Posterior cingulate gyrus (tissue), 11 donors: ENCODE measurements at places on chromosomes 4 and X.
A peak's percentile ranks its signal among the peaks of the same experiment; 100 is the strongest.

- DNase-seq = peak; percentile 21
Observed at GRCh38 chr4:159016593-159017024, 86.3 kb upstream of the RAPGEF2 start.

GRCh38 chrX:140250391-140250790 lies 254.5 kb downstream of the SOX3 start:
- DNase-seq = peak; percentile 59

- DNase-seq = no peak
Observed at GRCh38 chr4:37516057-37516775, 170.0 kb downstream of the RELL1 start.

DNA sequence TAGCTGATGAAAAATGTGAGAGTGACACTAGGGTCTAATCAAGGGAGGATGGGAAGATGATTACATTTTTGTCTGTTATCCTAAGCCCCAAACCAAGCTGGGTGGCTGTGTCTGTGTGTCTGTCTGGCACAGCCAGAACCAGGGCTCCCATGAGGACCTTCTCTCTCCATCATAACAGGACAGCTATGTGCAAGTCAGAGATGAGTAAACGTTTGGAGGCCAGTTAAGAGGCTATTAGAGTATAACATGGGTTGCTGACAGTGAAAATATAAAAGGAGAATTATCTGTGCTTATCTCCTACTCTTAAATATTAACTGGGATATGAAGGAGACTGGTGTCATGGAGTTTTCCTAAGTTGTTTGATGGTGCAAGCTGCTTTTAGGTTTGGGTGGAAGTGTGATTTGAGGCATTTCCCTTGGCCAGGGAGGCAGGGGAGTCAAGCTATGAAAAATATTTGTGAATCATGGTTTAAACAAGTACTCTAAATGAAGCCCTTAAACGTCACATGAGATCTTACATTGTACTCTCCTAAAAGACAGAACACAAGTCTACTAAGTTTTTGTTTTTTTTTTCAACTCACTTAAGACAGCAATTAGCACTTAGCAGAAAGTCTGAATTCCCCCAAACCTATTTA lies 156.2 kb downstream of the ENOX2 start:
- DNase-seq = no peak

DNA sequence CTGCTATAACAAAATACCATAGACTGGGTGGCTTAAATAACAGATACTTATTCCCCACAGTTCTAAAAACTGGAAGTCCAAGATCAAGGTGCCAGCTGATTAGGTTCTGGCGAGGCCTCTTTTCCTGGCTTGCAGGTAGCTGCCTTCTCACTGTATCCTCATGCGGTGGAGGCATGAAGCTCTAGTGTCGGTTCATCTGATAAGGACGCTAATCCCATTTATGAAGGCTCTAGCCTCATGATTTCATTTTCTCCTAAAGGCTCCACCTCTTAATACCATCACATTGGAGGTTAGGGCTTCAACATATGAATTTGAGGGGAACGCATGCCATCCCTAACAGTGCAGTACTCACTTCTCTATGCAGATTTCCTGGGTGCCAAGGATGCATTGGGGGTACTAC lies 57.9 kb upstream of the STIM2 start:
- no peak for DNase-seq

DNA sequence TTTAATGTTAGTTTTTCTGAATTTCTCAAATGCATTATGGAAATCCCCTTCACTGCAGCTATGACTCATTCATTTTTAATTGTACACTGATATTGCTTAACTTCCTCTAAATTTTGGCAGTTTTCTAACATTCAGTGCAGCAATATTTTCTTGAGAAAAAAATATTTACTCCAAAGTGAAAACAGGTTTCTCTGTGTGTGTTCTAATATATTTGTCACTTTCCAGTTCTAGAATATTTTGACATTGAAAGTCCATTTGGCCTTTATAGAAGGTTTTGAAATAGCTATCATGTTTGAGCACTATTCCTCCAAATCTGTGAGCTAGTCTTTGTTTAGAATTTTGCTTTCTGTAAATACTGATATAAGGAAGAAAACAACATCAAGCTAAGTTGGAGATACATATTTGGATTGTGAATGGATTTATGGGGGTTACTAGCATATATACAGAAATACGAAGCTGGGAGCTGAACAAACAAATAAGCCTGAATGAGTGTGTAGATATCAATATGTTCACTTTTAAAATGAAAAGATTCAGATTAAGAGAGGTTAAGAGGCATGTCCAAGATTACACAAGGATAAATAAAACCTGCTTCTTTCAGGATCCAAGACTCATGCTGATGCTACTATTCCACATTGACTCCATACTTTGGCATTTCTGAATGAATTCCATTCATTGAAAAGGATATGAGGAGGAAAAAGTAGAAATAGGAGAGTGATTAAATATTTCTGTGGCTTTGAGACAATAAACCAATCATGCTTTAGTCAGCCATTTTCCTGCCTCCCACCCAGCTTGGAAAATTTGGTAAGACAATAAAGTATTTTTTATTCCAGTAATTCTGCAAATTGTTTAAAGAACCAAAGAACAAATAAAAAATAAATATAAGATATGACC lies 57.3 kb upstream of the SLIT2 start:
- no peak for DNase-seq

GRCh38 chr4:185395238-185395955 lies at the start of gene LRP2BP:
LRP2BP (minus strand) TSS chr4:185395924; CDS start chr4:185378186, 17,738 bp downstream.
- DNase-seq = no peak

- DNase-seq = peak; percentile 43
Observed at GRCh38 chr4:189124149-189124758, 816.4 kb upstream of the FRG1 start.

DNA sequence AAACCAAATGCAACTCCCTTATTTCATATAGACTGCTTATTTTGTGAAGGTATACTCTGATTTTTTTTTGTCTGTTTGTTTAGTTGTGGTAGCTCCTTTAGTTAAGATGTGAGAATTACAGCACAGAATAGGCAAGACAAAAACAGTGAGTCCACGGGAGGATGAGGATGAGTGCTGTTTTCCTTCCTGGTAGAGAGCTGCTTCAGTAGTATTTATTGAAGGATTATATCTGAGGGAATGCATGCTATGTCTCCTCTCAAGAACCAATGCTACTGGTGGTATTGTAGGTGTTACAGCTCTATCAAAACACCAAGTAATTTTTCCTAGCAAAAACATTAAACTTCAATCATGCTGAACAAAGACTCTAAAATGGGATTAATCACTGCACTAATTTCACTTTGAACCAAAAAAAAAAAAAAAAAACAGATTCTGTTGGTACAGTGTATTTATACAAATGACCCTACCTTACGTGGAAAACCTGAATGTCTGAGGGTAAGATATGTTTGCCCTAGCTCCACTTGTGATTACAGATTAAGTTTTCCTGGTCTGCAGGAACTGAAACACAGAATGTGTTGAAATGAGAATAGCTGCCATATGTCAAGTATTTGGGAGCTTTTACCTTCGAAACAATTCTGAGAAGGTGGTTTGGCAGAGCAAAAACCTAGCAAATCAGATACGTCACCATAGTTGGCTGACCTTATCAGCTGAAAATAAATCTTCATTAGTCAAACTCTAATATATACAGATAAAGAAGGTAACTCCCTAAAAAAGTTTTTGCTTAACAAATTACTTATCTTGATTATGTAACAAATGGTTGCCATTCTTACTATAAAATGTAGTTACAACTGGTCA lies 40.3 kb downstream of the PPP3CA start:
- DNase-seq = no peak

- DNase-seq = no peak
Observed at GRCh38 chr4:78585633-78586032, 34.1 kb downstream of the ANXA3 start.

DNA sequence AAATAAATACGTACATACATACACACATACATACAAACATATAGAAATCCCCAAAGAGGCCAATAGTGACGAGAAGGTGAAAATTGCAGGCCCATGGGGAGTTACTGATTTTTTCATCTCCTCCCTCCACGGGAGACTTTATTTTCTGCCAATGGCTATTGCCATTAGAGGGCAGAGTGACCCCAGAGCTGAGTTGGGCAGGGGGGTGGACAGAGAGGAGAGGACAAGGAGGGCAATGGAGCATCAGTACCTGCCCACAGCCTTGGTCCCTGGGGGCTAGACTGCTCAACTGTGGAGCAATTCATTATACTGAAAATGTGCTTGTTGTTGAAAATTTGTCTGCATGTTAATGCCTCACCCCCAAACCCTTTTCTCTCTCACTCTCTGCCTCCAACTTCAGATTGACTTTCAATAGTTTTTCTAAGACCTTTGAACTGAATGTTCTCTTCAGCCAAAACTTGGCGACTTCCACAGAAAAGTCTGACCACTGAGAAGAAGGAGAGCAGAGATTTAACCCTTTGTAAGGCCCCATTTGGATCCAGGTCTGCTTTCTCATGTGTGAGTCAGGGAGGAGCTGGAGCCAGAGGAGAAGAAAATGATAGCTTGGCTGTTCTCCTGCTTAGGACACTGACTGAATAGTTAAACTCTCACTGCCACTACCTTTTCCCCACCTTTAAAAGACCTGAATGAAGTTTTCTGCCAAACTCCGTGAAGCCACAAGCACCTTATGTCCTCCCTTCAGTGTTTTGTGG lies 180.7 kb downstream of the AR start:
- DNase-seq = no peak

DNA sequence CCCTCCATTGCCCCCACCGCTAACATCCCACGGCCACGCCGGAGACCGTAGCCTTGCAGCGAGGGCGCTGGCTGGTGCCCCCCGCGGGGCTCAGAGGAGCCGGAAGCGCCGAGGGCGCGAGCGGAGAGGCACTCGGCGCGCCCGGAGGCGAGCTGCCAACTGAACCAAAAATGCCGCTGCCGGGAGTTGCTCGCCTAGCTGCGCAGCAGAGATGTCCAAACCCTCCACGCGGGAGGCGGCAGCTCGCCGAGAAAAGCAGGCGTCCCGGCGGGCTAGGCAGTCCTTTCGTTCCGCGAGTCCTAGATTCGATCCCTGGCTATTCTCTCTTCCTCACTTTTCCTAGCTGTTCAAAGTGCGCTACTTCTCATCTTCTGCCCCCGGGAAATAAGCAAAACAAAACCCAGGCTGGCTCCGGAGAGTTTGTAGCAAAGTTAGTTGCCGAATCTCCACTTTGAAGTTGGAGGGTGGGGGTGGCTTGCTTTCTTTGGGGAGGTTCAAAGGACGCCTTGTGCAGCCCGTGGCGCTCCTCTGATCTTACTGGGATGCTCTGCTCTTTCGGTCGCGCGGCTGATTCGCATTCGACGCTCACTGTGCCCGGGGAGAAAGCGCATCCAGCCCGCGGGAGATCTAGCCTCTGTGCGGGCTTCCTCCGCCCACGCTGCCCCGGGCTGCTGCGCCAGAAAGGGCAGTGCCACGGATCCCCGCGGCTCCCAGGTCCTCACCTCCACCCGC lies 723 bp downstream of the NKX6-1 start:
- DNase-seq = no peak

DNA sequence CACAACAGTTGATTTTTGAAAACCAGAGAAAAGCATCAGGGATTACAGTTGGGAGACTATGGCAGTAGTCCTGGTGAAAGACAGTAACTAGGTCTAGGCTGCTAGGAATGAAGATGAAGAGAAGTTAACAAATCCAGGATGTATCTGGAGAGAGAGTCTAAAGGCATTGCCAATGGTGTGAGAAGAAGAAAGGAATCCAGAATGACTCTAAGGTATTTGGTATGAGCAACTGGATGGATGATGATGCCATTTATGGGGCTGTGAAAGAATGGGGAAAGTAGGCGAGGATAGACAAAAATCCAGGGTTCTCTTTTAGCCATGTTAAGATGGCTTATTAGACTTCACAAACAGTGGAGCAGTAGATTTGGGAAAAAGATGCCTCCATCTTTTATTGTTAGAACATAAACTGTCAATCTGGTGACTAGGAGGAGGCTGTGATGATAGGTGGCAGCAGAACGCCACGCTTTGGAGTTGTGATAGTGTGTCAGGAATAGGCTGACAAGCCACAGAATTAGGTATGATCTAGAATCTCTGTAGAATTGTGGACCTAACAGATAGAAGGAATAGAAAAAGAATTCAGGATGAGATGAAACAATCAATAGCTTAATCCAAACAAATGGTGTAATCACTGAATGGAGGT lies 27.3 kb upstream of the JADE1 start:
- peak; percentile 28 for DNase-seq

DNA sequence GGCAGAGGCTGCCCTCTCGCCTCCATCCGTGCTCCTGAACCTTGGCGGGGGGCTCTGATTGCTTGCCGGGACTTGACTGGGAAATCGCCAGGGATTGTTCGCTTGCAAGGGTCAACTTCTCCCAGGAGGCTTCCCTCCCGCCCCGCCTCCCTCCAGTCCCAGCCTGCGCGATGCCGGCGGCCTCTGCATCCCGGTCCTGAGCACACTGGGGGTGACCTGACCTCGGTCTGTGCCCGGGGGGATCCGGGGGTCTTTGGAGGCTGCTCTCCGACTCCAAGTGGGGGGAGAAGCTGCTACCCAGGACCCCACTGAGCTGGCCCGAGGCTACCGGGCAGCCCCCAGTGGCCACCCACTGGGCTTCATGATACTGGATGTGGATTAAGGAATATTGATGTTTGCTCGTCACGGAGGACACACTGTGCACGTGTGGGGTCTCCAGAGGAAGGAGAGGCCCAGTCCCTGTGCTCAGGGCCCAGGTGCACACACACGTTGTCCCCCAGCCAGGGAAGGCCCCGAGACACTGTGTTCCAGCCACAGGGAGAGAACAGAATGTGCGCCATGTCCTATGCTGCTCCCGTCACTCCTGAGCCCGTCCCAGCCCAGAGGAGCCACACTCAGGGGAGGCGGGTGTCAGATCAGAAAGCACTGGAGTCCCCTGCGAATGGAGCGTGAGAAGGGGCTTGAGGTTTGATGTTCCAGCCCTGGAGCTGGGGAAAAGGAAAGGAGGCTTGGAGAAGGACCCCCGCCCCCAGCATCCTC lies 55.9 kb upstream of the NKX1-1 start:
- DNase-seq = no peak

- no peak for DNase-seq
Observed at GRCh38 chr4:51942833-51943215, 77.3 kb downstream of the LRRC66 start.
